K562 (cell line): ENCODE measurements at places on chromosomes 6 and 20.

- peak; percentile 44 for DNase-seq
- no peaks in the 10 kb centered on the region for H3K27me3 ChIP-seq
- H3K27ac ChIP-seq = peak overlapping the region; percentile 6; the same call in 1 of the 3 replicates
- H3K4me3 ChIP-seq = no peak overlapping the region
- peaks cover 18% of the 10 kb centered on the region; the same call in 2 of the 3 replicates for H3K4me1 ChIP-seq
These were observed 17.1 kb upstream of the ADIG start for GRCh38 chr20:38563802-38564431.

- H3K27me3 ChIP-seq = no peaks in the 10 kb centered on the region
- peaks cover 2% of the 10 kb centered on the region; the same call in 1 of the 3 replicates for H3K36me3 ChIP-seq
- peak overlapping the region; percentile 87 for H3K27ac ChIP-seq
- H3K4me1 ChIP-seq = peaks cover 6% of the 10 kb centered on the region; the same call in 1 of the 2 replicates
- DNase-seq = no peak
These were observed 374 bp upstream of the SERINC1 start for GRCh38 chr6:122472022-122472340.

DNA sequence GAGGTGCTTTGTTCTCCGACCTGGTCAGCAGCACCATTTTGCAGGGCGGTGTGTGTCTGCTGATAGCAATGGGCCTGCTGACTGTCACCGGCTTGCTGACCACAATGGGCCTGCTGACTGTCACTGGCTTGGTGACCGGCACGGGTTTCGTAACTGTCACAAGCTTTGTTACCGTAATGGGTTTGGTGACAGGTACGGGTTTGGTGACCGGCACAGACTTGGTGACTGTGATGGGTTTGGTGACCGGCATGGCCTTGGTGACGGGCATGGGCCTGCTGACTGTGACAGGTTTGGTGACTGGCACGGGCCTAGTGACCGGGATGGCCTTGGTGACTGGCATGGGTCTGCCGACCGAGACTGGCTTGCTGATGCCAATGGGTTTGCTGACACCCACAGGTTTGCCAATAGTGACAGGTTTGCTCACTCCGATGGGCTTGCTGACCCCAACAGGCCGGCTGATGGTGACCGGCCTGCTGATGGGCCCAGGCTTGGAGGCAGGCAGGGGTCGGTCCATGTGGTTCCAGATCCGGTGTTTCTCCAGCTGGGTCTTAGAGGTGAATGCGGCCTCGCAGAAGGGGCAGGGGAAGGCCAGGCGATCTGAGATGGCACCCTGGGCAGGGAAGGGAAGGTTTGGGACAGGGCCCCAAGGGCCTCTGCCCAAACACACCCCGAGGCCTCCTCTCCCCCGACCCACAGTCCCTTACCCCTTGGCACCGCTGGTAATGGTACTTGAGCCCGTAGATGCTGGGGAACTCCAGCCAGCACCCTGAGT is 3.4 kb downstream of the ZNF512B start:
- no peaks in the 10 kb centered on the region for H3K27me3 ChIP-seq
- peaks cover 10% of the 10 kb centered on the region for H3K4me1 ChIP-seq
- no peak for DNase-seq
- H3K4me3 ChIP-seq = no peak overlapping the region
- H3K36me3 ChIP-seq = peaks cover 60% of the 10 kb centered on the region; the same call in 2 of the 3 replicates

- H3K27me3 ChIP-seq = peaks cover 14% of the 10 kb centered on the region
- no peak overlapping the region for H3K4me3 ChIP-seq
- no peak overlapping the region for H3K27ac ChIP-seq
- no peak for DNase-seq
- H3K4me1 ChIP-seq = no peaks in the 10 kb centered on the region
These were observed 166.9 kb downstream of the EYA2 start for GRCh38 chr20:47061549-47061948.

DNA sequence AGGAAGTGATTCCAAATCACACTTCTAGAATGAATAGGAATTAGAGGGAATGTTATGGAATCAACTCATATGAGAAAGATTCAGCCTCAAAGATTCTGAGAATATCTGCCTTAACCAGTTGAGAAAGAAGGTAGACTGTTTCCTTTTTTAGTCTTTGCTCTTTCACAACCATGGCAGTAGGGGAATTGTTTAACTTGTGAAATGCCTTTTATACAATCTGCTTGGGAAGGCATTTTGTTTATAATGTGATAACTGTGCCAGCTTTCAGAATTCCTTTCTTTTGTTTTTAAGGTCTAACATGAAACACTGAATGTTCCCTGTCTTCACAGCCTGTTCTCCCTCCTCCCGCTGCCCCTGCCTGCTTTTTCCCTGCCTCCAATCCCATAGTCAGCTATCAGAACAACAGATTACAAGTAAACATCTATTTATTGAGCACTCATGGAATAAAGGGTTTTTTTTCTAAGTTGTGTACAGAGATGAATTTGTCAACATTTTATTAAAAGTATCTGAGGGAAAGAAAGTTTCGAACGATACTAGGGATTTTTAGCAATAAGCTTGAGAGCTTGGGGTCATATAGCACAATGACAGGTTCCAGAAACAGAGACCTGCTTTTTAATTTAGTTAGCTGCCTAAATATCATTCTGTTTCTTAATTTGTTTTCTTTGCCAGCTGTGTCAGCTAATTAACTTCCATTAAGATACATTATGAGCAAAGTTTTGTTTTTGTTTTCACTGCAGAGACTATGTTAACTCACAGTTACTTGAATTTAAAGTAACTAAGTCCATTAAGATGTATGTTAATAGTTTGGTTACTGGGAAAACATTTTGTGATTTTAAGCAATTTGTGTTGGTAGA is 28.3 kb upstream of the FBXO30 start:
- no peaks in the 10 kb centered on the region for H3K27me3 ChIP-seq
- H3K4me1 ChIP-seq = no peaks in the 10 kb centered on the region
- H3K36me3 ChIP-seq = no peaks in the 10 kb centered on the region
- DNase-seq = no peak

DNA sequence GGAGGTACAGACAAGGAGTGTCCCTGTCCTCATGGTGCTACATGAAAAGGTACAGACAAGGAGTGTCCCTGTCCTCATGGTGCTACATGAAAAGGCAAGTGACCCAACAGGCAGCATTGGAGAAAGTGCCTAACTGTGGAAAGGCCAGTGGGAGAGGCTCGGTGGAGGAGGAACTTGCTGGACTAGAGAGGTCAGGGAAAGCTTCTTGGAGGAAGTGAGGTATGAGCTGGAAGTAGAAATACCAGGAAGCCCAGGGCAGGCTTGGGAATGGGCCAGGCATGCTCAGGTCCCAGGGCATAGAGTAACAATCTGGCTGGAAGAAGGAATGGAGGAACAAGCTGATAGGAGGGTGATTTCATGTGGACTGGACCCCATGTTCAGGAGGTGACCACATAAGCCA is 59.8 kb upstream of the FNDC1 start:
- no peak overlapping the region for H3K27ac ChIP-seq
- no peaks in the 10 kb centered on the region for H3K36me3 ChIP-seq
- no peaks in the 10 kb centered on the region; the same call in 2 of the 3 replicates for H3K4me1 ChIP-seq
- no peak overlapping the region for H3K4me3 ChIP-seq
- no peak for DNase-seq

- DNase-seq = no peak
- H3K27me3 ChIP-seq = no peaks in the 10 kb centered on the region
- no peak overlapping the region for H3K4me3 ChIP-seq
These were observed 5.5 kb downstream of the MANBAL start for GRCh38 chr20:37295001-37295400.

GRCh38 chr20:57609086-57609841 is 11.0 kb downstream of the ZBP1 start:
- no peak overlapping the region for H3K4me3 ChIP-seq
- no peak overlapping the region for H3K27ac ChIP-seq
- H3K27me3 ChIP-seq = peaks cover 16% of the 10 kb centered on the region; the same call in 2 of the 3 replicates
- H3K4me1 ChIP-seq = peaks cover 3% of the 10 kb centered on the region
- no peaks in the 10 kb centered on the region for H3K36me3 ChIP-seq

GRCh38 chr20:31927627-31928159 is 24.2 kb downstream of the PDRG1 start:
- DNase-seq = no peak
- H3K4me3 ChIP-seq = no peak overlapping the region
- H3K27me3 ChIP-seq = peaks cover 29% of the 10 kb centered on the region
- H3K4me1 ChIP-seq = no peaks in the 10 kb centered on the region
- H3K27ac ChIP-seq = no peak overlapping the region

DNA sequence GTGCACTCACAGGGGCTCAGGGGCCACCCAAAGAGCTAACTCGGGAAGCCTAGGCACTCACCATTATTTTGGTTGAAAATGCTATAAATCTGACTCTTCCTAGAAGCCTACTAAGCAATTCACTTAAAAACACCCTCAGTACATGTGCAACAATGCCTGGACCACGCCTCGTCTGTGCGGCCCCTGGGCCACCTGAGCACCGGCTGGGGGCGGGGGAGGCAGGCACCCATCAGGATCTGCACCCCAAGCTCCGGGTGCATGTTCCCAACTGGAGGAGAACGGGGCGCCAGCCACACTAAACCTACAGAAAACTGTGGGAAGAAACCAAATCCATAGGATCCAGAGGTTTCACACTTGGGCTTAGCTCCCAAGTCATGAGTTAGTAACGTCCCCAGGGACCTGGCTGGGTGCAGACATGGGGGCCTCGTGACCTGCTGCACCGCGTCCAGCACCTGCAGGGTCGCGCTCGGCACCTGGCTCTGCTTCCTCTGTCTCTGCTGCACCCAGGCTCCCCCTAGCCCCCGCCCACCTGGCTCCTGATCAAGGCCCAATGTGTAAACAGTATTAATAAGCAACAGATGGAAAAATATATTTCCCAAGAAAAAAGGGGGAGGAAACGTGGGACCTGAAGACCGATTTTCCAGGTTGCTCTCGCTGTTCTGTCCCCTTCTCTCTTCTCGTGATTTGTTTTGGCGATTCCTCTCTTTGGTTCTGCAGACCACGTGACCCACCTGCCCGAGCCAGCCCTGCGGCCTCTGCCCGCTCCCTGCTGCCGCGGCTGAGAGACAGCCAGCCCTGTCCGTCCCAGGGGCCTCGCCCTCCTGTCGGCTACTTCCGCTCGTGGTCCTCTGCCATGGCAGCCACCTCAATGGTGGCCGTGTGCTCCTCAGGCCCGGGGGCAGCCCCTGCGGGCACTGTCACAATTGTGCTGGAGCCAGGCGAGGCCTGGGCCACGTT is 15.5 kb upstream of the HELZ2 start:
- peaks cover 21% of the 10 kb centered on the region for H3K4me1 ChIP-seq
- H3K27me3 ChIP-seq = peaks cover 14% of the 10 kb centered on the region; the same call in 1 of the 2 replicates
- no peak for DNase-seq
- H3K27ac ChIP-seq = no peak overlapping the region
- peaks cover 39% of the 10 kb centered on the region; the same call in 2 of the 3 replicates for H3K36me3 ChIP-seq
- H3K4me3 ChIP-seq = no peak overlapping the region

DNA sequence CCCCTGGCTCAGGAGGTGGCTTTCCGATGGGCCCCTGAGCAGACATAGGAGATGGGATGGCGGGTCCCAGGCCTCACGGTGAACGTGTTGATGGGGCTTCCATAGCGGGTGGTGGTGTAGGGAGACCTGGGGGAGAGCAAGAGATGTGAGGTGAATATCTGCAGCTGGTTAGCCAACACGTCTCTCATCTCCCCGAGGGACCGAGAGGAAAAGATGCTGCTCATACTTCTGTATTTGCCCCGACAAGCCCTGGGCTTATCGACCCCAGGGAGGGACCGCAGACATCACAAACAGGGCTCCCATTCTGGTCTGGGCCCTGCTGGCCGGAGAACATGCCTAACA is 38.7 kb downstream of the C6orf132 start:
- H3K27me3 ChIP-seq = peaks cover 4% of the 10 kb centered on the region; the same call in 1 of the 3 replicates
- peak overlapping the region; percentile 74 for H3K27ac ChIP-seq
- no peak for DNase-seq
- peaks cover 48% of the 10 kb centered on the region for H3K4me1 ChIP-seq
- H3K36me3 ChIP-seq = no peaks in the 10 kb centered on the region

DNA sequence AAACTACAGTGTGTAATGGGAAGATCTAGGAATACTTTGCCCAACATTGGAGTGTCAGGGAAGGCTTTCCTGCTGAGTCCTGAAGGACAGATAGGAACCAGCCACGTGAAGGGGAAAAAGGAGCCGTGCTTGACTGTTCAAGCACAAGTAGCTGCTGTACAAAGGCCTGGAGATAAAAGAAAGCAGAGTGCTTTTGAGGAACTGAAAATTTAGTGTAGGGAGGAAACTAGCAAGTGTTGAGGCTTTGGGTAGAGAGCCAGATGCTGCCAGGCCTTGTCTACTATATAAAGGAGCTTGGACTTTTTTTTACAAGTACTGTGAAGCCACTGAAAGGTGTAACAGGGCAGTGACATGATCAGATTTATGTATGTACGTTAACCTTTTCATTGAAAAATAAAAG is 39.0 kb downstream of the DSE start:
- no peak overlapping the region for H3K27ac ChIP-seq
- H3K4me1 ChIP-seq = 0 out of 2 replicates have a peak, but pooled peaks cover 2% of the 10 kb centered on the region
- DNase-seq = no peak
- no peaks in the 10 kb centered on the region for H3K27me3 ChIP-seq
- H3K36me3 ChIP-seq = no peaks in the 10 kb centered on the region
- H3K4me3 ChIP-seq = no peak overlapping the region

DNA sequence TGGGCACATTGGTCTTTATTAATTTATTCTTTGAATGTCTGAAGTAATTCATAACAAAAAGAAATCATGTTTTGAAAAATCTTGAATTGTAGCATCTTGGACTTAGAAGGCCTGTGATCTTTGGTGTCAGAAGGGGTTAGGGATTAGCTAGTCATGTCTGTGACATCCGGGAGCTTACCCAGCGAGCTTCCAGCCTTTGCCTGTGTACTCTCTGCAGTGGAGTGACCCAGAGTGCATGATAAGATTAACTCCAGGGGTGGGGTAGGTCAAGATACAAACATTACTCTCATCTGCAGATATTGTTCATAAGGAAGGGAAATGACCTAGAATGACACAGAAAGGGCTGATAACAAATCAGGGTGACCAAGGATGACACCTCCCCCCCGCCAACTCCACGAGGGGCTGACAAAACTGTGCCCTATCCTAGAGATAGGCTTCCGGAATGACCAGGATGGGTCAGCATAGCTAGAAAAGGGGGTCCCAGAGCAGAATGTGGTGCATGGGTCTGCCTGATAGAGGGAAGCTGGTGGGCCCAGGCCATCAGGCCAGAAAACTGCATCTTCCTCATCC is 56.6 kb upstream of the BLCAP start:
- peaks cover 8% of the 10 kb centered on the region; the same call in 1 of the 2 replicates for H3K27me3 ChIP-seq
- DNase-seq = peak; percentile 24
- H3K27ac ChIP-seq = no peak overlapping the region
- no peaks in the 10 kb centered on the region for H3K36me3 ChIP-seq

DNA sequence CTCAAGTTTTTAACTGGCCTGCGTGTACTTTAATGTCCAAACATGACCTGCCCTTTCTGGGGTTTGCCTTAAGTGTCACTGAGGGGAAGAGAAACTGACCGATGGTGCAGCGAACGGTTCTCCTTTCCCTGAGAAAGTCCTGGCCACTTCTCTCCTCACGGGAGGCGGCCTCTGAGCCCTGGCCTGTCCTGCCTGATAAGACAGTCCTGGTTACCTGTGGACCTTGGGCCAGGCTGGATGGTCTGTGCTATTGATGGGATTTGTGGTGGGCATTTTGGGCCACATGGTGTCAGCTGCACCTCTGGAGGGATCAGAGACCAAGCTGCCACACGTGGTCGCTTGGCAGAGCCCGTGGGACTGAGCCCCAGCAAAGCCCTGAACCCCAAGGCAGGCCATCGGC is 11.6 kb upstream of the NTSR1 start:
- no peak for DNase-seq
- H3K36me3 ChIP-seq = no peaks in the 10 kb centered on the region
- H3K27me3 ChIP-seq = peaks cover 52% of the 10 kb centered on the region
- peaks cover 19% of the 10 kb centered on the region; the same call in 1 of the 2 replicates for H3K4me1 ChIP-seq
- H3K4me3 ChIP-seq = no peak overlapping the region

- H3K27me3 ChIP-seq = no peaks in the 10 kb centered on the region
- H3K36me3 ChIP-seq = no peaks in the 10 kb centered on the region
- no peak overlapping the region for H3K27ac ChIP-seq
- H3K4me3 ChIP-seq = no peak overlapping the region
- H3K4me1 ChIP-seq = peaks cover 3% of the 10 kb centered on the region
- no peak for DNase-seq
These were observed 19.9 kb upstream of the MBOAT1 start for GRCh38 chr6:20232188-20232587.
